AG09319 (cell line): ENCODE measurements at places on chromosomes 5 and 9.

GRCh38 chr9:116998305-116998704 lies 311.2 kb downstream of the TRIM32 start:
- no peak for DNase-seq

- DNase-seq, result no peak
Observed at GRCh38 chr5:33425314-33425713, 15.5 kb upstream of the TARS1 start.

DNA sequence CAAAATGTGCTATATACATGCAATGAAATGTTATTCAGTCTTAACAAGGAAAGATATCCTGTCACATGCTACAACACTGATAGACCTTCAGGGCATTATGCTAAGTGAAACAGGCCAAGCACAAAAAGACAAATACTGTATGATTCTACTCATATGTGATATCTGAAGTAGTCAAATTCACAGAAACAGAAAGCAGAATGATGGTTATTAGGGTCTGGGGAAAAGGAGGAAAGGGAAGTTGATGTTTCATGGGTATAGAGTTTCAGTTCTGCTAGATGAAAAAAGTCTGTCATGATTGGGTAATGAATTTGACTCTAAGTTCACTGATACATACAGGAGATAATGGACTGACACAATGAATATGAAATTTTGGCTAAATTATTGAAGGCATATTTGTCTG lies 11.2 kb upstream of the RIC1 start:
- DNase-seq, result no peak

- DNase-seq, result no peak
Observed at GRCh38 chr5:173268750-173269432, 33.9 kb upstream of the NKX2-5 start.

DNA sequence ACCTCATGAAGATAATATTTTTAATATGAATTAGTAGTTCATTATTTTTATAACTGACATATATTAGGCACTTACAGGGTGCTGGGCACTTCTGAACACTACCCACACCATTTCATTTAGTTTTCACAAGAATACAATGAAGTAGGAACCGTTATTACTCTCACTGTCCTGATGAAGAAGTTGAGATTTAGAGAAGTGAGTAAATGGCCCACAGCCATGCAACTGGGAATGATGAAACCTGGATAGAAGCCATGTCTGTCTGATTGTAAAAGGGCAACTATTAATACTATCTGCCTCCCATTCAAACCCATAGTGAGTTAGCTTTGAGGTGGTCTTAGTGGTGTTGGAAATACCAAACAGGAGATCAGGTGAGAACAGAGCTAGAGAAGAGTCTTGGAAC lies 29.6 kb upstream of the OTULINL start:
- DNase-seq, result no peak

DNA sequence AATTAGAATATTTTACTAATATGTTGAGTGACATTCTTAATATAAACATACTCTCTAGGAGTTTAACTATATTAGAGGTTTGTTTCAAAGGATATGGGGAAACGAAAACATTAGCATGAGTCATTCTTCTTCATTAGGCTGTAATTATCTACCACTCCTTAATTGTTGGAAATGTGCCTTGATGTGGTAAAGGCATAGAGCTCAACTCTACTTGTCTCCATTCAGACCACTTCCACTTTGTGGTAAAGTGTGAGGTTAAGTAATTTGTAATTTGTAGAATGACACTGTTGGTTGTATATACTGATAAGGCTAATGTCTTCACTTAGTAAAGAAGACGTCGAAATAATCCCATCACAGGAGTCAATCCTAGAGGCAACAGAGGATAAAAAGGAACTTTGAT lies 58.1 kb downstream of the HAPLN1 start:
- no peak for DNase-seq

DNA sequence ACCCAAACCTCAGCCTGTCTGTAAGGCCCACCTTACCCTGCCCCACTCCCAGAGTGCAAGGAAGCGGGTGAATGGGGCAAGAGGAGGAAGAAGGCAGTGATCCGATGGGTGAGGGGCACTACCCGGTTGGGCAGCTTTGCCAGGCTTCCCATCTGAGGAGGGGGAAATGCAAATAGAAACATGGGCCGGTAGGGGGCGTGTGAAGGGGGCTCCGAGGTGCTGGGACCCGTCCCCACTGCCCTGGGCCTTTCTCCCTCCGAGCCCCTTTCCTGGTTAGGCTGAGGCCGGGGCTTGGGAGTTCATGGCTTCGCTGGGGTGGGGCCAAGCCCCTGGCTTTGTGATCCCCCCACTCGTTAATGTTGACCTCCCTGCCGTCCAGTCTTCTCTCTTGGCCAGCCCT lies 23.6 kb upstream of the MYORG start:
- DNase-seq, result no peak

DNA sequence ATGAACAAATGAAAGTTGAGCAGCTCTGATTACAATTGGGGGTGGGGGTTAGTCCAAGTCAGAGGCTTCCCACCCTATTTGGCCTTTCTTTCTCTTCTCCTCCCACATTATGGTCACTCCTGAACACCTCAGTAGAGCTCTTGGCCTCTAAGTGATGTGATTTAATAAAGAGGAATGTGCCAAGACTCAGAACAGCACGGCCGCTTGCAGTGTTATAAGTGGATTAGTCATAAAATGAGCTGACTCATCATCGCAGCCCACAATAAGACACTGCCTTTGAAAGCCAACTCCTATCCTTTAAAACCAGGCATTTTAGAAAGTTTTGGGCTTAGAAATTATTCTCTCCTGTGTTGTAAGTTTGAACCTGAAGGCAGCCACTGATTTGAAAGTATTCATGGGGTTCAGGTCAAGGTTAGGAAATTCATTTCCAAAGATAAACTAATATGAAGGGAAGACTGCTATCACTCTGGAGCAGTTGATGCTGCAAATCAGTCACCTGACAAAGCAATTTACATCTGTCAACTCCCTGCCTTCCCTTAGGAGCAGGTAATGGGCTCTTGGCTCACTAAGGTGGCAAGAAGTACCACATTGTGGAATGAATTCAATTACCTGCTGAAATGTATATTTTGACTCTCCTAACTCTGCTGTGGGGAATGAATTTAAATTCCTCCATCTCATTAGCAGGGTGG lies 283.6 kb upstream of the NMUR2 start:
- no peak for DNase-seq

- no peak for DNase-seq
Observed at GRCh38 chr5:172940268-172941066, 18.8 kb upstream of the RPL26L1 start.
